Left hindlimb (tissue), 1 donor: ENCODE measurements at places on chromosomes 11 and 22.

DNA sequence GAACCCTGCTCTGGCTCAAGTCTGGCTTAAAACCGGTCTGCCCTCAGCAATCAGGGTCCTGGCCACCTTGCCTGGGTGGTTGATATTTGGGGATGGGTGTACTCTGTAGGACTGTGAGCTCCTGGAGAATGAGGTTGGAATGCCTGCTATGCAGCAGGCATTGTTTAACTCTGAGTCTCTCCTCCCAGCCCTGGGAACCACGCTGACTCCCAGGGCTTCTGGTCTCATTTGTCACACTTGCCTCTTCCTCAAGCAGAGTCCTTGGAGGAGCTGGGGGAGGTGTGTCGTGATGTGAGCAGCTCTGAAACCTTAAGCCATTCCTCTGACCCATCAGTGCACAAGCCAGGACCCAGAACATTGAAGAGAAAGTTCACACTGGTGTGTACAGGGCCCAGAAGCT lies 340.1 kb downstream of the MN1 start:
- DNase-seq: no peak

GRCh38 chr11:66268952-66269905 lies 790 bp downstream of the RAB1B start:
- DNase-seq: no peak

DNA sequence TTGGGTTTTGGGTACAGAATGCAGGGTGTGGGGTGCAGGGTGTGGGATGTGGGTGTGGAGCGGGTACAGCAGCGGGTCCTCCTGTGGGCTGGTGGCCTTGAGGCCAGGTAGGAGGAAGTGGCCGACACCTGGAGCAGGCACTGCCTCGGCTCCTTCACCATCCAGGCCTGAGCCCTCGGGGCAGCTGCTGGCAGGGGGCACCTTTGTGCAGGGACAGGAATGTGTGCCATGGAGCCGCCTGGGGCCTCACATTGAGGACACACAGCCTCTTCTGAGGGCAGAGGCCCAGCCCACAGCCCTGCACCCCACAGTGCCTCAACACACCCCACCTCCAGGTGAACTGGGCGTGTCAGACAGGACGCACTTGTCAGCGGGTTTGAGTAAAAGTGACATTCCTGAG lies 984.0 kb downstream of the BRD1 start:
- no peak for DNase-seq

- DNase-seq: no peak
Observed at GRCh38 chr11:127191689-127192088, 191.1 kb upstream of the KIRREL3 start.

GRCh38 chr11:61712314-61712713 lies 32.1 kb downstream of the DAGLA start:
- no peak for DNase-seq

DNA sequence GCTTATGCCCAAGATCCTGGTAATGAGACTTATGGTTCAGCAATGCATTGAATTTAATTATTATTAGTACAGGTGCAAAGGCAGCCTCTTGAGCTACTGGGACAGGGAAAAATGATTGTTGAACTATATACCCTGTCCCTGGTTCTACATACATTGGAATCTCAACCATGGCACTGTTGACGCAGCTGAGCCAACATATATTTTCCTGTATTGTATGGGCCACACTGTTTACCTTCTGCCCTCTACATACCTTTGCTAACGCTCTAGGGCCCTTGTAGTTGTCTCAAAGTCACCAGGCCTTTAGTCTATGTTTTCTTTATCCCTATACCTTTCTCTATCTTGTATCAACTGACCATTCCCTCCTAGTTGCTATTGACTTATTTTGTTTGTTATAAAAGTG lies 22.6 kb downstream of the KREMEN1 start:
- DNase-seq: no peak

DNA sequence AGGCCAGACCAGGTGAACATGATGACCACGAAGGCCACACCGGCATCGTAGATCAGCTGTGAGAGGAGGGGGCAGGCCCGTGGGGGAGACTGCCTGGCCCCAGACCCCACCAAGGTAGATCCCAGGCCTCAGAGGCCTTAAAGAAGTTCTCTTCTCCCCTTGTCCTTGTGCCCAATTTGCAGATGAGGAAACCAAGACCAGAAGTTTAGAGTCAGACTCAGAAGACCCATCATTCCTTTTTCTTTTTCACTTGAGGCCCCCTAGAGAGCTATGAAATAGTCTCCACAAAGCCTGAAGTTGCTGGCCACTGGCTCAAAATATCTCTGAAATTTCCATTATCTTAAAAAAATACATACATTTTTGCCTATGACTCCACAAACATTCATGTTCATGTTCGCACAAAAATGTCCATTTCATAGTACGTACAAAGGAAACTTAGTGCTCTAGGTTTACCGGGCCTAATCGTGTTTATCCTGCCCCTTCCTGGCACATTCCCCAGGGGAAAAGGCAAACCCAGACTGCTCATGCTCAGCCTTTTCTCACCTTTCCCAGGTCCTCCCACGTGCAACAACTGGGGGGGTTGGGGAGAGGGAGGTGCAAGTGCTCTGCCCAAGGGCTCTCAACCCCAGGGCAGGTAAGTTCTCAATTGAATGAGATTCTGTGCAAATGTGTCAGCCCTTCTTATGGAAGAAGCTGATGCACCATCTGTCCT lies 19.2 kb downstream of the SLC43A1 start:
- no peak for DNase-seq

DNA sequence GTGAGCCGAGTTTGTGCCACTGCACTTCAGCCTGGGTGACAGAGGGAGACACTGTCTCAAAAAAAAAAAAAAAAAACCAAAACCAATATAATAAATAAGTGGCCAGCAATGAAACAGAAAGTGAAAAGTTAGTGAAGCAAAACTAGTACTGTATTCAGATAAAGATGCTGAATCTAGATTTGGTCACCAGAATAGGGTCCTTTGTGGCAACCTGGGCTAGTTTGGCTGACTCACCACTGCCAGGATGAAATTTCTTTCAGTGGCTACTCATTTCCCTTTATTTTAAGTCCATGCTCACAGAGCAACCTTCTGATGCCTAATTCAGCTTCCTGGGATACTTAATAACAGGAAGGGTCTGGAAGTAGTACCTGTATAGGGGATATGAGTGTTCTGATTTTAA lies 26.0 kb downstream of the LIMK2 start:
- no peak for DNase-seq

DNA sequence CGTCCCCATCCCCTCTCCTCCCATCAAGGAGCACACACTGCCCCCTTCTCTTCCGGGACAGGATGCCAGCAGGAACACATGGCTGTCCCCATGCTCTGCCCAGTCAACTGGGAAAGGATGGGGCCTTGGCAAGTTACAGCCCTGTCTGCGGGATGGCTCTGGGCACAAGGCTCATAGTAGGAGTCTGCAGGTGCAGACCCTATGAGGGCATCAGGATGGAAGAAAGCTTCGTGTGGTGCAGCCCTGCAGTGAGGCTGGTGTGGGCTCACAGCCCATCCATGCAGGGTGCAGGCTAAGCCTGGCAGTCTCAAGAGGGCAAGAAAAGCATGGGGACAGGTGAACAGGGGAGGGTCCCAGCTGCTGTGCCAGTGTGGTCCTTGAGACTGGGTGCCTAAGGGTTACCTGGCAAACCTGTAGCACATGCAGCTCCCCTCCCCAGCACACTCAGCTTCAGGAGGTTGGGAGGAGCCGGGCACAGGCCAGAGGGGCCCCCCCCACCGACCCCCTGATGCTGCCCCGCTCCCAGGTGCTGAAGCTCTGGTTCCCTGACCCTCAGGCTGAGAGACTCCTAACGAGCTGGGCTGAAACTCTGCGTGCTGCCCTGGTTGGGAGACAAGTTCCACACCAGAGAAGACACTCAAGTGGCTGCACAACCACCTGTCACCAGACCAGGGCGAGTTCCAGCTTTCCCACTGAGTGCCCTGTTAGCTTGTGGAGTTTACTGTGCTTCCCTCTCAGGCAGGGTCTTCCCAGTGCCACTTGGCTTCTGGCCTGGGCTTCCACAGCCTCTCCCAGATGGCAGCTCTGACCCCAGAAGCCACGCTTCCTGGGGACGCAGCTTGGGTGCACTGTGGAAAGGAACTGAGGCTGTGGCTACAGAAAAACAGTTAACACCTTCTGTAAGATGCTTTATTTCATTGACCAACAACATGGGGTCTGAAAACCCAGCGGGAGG lies 3.3 kb upstream of the SCARF2 start:
- no peak for DNase-seq

GRCh38 chr11:131428853-131429252 lies 58.4 kb downstream of the NTM start:
- no peak for DNase-seq

DNA sequence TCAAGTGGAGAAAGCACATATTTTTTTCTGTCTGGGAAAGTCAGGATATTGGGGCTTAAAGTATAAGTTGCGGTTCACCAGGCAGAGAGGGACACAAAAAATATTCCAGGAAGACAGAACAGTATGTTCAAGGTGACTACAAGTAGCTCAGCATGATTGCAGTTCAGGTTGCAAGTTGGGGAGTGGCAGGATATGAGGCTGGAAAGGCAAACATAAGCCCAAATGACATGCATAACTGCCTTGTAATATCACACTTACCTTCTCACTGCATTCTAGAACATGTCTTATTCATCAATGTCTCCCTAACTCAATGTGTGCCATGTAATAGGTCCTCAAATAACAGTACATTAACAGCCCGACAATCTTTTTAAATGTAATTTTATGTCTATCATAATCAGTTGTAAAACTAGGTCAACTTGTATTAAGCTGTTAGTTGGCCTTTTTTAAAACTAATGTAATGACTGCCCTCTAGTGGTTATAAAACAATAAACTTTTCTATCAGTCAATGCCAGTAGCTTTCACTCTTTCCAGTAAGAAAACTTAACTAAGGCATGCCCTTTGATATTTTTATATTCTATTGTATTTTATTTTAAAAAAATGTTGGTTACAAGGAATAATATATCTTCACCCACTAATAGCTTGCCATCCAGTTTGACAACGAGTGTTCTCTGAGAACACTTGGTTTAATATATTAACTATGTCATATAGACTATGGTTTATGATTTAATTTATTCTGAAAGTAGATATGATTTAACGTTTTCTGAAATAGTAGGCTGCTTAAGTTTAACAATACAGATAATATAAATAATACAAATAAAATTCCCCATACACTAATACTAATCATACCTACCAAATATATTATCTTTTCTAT lies 39.4 kb upstream of the CFAP300 start:
- no peak for DNase-seq

- no peak for DNase-seq
Observed at GRCh38 chr11:118689503-118689851, 10.0 kb upstream of the TREH start.

- no peak for DNase-seq
Observed at GRCh38 chr11:67605231-67606011, 1.3 kb upstream of the NDUFV1 start.

GRCh38 chr11:2768471-2769408 lies 68.9 kb upstream of the KCNQ1OT1 start:
- no peak for DNase-seq

DNA sequence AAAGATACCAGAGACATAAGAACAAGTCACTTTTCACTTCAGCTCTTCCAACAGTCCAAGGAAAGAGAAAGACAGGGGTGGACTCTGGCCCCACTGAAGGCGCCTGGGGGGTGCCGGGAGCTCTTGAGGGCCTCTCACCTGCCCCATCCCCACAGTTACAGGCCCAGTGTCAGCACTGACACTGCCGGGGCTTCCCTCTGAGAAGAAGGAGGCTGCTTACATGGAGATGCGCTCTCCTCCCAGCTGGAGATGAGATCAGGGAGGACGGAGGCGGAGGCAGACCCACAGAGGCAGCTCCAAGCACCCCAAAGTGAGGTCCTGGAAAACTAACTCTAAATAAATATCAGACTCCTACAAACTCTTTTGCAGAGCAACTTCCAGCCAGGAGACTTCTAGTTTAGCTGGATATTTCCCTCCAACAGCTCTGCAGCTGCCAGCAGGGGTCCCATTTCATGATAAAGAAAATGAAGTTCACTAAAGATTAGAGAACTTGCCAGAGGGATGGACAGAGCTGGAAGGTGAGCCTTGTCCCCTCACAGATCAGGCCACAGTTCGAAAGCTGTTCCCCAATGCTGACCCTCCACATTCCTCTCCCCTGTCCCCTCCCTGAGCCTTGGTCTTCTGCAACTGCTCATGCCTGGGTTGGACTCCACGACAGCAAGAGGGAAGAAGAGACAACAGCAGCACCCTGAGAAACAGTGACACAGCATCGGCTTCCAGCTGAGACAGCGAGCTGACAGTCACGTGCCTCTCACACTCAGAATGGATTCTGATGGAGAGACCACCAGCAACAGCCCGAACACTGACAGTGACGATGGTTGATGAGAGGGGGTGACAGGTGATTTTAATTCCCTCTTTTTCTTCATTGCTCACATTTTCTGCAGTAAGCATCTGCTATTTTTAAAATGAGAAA lies 5.8 kb downstream of the CARS1 start:
- no peak for DNase-seq

DNA sequence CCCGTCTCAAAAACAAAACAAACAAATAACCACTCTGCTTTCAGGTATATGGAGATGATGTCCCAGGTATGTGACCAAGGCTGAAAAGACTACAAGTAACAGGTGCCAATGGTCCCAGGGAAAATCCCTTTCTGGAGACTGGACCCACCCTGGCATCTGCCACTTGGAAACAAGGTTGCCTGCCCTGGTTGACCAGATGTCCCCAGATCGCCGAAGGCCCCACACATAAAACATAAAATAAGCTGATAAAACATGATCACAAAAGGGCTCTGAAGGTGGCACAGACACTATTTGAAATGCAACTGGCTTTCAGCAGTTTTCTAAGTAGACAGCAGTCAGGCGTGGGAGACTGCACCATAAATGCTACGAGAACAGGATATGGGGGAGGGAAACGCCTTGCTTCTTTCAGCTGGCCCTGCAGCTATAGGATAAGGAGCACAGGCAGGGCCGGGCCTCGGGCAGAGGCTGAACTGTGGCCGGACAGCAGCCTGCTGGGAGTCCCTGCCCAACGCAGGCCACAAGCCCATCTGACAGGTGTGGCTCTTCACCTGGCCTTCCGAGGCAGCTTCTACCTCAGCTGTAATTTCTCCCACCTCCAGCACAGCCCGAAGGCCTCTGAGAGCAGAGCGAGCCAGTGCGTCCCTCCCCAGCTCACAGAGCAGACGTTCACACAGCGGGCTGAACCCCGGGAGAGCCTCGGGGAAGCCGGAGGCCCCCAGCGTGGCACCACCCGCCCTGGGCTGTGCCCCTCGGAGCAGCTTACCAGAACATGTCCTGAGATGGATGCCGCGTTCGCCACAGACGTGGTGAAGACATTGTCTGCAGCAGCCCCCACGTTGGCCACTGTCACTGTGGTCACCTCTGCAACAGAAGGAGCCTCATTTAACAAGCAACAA lies 4.0 kb downstream of the DEAF1 start:
- no peak for DNase-seq

- DNase-seq: no peak
Observed at GRCh38 chr11:85042361-85042760, 584.8 kb downstream of the DLG2 start.

DNA sequence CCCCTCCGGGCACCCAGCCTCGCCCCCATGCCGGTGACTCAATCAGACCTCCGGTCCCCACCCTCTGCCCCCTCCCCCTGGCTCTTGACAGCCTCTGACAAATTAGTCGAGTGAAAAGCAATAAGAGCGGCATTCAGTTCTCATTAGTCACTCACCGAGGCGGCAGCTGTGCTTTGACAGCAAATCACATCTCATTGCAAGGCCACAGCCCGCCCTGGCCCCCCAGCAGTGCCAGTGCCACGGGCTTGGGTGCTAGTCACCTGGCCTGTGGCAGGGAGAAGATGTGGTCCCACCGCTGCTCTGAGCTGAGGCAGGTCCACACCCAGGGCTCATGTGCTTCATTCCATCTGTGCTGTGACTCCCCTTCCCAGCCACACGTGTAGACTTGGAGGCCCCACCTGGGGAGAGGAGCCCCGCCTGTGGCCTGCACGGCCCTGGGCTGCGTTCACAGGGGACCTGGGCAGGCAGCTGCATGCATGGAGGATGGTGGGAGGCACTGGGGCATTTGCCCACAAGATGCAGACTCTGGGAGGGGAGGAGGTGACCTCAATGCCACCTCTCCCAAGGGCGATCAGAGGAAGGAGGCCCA lies 7.4 kb upstream of the TH start:
- DNase-seq: no peak
